Ureter (tissue), 1 donor: ENCODE measurements at places on chromosomes 4 and X. TPM values are rescaled to one million over a fixed set of nuclear protein-coding genes. Genes with fewer than 3 reads are reported as not detected.
A peak's percentile ranks its signal among the peaks of the same experiment; 100 is the strongest.

DNA sequence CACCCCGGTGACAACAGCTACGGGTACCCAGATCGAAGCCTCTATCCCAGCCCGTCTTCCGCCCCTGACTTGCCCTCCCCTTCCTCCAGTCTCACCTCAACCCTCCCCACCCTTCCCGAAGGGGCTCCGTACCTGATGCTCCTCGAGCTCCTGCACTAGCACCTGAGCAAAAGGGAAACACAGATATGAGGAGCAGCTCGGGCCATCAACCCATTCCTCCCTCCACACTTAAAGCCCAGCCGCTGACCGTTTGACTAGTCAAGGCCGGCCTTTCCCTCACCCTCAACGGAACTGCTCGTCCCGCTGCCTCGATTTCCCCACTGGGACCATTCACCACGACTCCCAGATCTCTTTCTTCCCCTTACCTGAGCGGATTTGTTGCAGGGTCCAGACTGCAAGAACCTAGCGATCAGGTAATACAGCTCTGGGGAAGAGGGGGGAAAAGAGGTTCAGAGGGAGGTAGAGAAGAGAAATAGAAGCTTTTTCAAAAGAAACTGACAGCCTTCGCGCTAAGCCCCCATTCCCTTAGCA lies 731 bp downstream of the BRWD3 start:
- peak; percentile 47 for DNase-seq

GRCh38 chr4:147009875-147010274 lies 64.2 kb upstream of the TTC29 start:
- DNase-seq: no peak

DNA sequence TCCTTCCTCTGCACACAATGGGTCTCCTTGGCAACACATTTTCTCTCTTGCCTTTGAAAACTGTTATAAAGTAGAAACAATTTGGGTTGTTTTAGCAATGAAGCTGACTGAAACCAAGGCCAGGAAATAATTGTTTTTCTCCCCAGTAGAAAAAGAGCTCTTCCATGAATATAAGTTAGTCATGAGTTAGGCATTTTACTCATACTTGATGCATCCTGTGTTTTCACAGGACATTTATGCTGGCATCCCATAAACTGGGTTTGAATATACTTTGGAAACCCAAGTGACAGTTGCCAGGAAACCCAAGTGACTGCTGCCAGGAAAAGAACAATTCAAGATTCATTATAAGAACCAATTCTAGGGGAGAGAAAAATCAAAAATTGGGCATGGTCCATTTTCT lies 128.6 kb upstream of the NPY2R start:
- DNase-seq: no peak

- DNase-seq: no peak
Measured at GRCh38 chrX:121958886-121959285, 911.5 kb downstream of the GLUD2 start.

DNA sequence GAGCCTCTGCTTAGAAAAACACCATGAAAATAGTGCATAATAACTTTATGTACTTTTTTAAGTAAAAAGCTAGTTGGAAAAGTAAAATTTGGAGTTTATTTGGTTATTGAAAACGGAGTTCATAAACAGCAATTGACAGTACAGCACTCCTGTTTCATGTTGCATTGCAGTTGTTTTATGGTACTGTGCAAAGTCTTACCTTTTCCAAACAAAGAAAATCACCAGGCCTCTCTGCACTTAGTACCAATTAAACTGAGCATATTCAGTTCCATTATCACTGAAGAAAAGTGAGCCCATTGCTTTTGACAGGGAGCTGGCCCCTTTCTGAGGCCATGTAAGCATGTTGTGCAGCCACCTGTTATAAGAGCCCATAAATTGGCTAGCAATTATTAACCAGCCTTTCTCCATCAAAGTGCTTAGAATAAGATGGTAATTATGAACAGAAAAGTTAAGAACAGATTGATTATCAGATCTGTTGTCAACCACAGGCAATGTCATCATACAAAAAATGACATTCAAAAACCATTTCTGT lies 376.6 kb upstream of the EMCN start:
- no peak for DNase-seq

DNA sequence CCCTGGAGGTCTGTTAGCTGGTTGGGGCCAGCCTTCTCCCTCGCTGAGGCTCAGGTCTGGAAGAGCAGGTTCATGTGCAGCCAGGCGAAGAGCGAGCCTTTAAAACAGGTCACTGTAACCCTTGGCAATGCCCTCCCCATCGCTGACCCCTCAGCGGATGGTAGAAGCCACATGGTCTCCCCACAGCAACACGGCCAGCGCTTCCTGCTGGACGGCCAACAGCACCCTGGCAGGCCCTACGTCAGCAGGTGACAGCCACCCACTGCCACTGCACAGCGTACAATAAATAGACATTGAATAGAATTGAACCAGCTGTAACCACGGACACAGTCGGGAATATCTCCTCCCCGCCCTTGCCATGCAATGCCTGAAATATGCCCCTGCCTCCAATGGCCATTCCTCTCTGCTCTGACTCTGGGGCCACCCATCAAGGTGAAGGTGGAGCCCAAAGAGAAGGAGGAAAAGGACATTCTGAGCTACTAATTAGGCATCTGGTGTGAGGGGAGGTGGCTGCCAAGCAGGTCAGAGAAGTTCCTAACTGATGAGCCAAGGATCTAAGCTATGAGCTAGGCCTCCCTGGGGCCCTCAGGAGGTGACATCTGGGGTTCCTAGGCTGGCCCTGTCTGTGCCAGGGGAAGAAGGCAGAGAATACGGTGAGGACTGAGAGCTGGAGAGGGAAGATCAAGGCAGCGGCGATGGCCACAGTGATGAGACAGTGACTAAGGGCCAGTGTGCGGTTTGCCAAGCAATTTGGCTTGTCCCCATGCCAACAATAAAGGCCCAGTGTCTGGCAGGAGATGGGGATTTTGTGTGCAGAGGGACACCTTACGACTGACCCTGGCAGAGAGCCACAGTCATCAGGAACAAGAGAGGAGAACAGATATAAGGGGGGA lies 202.3 kb downstream of the BCOR start:
- DNase-seq: no peak

- DNase-seq: no peak
Measured at GRCh38 chr4:110198049-110198434, 373 bp downstream of the ELOVL6 start.

- no peak for DNase-seq
Measured at GRCh38 chr4:17468619-17469221, 43.2 kb downstream of the QDPR start.

GRCh38 chr4:73421708-73422457 lies 14.1 kb upstream of the AFP start:
- no peak for DNase-seq

GRCh38 chr4:39706334-39706733 lies 8.4 kb downstream of the UBE2K start:
- DNase-seq: no peak

Gene TAF7L
- total RNA-seq: 0.18 TPM

Gene GSX2
- total RNA-seq: not detected

Gene SETD7
- total RNA-seq: 34.9 TPM

Gene MAGEE1
- total RNA-seq: 3.2 TPM

Gene TCP11X2
- total RNA-seq: not detected
